ENCODE measurements at places on chromosomes 5 and 9.
A peak's percentile ranks its signal among the peaks of the same experiment; 100 is the strongest.

GRCh38 chr9:117092582-117092981, 322.3 kb downstream of the ASTN2 start:
- DNase-seq: no peak

DNA sequence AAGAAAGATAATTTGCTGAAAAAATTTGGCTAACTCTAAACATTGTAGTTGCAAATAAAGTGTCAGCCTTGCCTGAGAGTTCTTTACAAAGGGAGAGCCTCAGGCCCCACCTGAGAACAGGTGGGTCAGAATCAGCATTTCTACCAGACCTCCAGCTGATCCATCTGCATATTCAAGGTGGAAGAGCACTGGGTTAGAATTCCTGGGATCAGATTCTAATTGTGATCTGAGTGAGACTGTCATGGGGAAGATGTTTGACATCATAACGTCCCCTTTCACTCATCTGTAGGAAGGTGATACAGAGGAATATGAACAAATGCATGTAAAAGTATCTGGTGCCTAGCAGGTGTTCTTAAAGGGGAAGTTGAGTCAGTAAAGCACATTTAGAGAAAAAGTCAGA, 54.6 kb downstream of the FBXL7 start:
- no peak for DNase-seq

- no peak for DNase-seq
Observed at GRCh38 chr9:33718987-33719386, 76.4 kb upstream of the PRSS3 start.

GRCh38 chr9:85640425-85640824, 101.3 kb downstream of the AGTPBP1 start:
- peak; percentile 54 for DNase-seq

DNA sequence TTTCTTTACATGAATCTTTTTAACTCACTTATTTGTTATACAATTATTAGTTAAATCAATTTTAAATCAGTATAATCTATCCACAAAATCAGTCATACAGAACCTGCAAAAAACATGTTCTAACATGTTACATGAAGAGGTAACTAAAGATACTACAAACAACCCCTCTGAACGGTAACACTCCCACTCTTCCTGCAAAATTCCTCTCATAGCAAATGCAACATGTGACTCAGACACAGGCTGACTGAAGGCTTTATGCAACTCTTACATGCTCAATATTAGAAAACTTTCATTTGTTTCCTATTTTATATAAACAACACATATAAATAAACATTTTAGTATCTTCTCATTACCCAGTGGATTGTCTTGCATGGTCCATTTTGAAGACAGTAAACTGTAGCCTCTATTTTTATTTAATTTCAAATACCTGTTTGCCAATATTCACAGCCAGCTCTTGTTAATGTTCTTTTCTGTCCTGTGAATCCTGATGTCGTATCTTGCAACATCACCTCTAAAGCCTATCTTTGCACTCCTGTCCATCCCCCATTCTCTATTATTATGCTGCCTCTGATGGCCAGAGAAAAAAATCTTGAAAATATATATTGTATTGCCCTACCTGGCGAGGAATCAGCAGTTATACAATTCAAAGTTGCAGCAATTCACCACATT, 100.5 kb upstream of the CCDC152 start:
- DNase-seq: no peak

DNA sequence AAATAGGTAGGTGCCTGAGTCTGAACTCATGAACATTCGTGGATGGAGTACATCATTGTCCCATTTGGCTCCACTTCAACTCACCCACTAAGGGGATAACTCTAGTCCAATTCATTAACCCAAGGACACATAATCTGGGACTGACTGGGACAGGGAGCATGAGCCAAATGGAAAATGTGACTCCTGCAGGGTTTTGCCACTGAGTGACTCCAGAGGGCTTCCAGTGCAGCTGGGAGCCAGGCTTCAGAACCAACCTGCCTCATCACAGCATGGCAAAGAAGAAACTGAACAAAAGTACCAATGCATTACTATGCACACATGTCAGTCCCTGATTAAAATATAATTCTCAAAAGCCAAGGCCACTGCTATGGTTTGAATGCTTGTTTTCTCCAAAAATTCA, 159.7 kb upstream of the SNX2 start:
- DNase-seq: no peak

DNA sequence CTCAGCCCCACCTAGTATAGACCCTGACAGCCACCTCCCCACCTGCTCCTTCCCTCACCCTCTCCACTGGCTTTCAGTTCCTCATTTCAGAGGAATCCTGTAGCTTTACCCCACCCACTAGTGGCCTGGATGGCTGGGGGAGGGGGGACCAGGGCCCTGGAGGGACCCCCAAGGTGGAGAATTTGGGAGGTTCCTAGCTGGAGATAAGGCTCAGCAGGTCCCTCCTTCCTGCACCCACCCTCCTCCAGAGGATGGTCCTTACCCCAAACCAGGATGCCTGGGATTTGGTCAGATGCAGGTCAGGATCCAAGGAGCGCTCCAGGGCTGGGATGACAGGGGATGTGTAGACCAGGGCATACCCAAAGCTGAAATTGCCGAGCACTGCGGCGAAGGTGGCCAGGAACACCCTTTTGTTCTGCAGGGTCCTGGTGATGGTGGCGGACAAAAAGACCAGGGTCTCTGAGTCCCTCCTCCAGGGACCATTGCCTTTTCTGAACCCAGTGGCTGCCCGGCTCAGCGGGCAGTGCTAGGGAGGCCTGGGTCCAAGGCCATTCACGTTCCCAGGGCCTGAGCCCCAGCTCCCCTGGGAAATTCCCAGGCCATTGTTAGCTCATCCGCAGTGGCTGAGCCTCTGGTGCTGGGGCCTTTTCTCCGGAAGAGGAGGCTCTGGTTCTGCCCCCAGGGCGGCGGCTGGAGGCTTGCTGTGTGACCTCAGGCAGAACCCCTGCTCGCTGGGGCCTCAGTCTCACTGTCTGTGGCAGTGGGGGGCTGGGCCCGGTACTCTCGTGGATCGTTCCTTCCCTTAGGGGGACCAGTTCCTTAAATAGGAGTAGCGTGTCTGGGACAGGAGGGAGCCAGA, 678 bp downstream of the SLC2A6 start:
- no peak for DNase-seq

DNA sequence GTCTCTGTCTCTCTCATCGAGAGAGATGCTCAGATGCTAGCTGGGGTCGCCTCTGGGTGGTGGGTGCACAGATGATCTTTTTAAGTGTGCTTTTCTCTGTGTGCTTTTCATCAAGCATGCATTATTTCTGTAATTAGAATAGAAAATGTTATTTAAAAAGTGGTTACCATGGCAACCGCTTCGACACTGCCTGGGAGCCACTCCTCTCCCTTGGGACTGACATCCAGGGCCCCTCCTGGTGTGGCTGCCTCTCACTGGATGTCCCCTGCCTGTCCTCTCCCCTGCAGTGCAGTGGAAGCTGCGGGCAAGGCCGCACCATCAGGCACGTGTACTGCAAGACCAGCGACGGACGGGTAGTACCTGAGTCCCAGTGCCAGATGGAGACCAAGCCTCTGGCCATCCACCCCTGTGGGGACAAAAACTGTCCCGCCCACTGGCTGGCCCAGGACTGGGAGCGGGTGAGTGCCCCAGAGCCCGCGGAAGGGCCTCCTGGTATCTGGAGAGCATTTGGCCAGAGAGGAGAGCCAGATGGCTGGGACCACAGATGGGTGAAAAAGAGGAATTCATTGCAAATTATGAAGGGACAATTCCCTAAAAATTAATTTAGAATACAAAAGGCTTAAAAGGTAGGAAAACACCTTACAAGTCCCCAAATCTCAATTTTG, 34.7 kb downstream of the ADAMTSL2 start:
- no peak for DNase-seq

DNA sequence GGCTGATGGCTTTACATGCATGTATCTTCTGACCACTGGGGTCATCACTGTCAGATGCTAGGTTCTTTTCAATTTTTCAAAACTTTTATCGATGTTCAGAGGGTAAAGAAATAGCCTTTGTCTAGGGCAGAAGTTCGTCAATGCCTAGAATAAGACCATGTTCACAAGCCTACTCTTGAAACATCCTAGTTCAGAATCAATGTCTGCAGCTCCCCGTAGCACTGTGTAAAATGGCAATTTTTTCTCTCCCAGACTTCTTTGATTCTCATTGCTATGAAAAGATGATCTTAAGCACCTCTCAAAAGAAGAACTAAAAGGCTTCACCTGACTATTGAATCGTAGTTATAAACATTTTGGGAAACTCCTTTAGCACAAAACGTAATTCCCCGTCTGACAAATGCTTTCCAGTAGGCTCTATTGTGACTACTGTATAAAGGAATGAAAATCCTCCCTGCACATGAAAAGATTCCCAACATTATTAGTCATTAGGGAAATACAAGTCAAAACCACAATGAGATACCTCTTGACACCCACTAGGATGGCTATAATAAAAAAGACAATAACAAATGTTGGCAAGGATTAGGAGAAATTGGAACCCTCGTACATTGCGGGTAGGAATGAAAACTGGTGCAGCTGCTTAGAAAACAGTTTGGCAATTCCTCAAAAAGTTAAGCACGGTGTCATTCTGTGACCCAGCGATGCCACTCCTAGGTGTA, 263.5 kb downstream of the ARHGAP26 start:
- DNase-seq: no peak

GRCh38 chr9:132583584-132584304, 1.3 kb downstream of the BARHL1 start:
- no peak for DNase-seq

GRCh38 chr5:110038297-110038997, 348.7 kb downstream of the MAN2A1 start:
- DNase-seq: no peak

- no peak for DNase-seq
Observed at GRCh38 chr5:98130261-98131035, 643.0 kb upstream of the RGMB start.

GRCh38 chr9:128505414-128505765, 871 bp downstream of the GLE1 start:
- DNase-seq: no peak

GRCh38 chr5:116738615-116739261, 164.1 kb upstream of the SEMA6A start:
- DNase-seq: no peak

DNA sequence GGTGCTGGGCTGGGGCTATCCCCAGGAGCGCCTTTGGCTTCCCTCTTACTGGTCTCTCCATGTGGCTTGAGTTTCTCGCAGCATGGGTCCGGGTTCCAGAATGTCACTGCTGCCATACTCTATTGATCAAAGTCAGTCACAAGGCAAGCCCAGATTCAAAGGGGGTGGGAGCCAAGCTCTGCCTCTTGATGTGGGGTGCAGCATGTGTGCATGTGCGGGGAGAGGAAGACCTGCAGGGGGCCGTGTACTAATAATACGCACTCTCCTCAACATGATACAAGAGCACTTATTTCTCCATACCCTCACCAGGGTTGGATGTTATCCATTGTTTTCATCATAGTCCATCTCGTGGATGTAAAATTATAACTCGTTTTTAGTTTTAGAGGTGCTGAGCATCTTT, 81.2 kb downstream of the NDFIP1 start:
- DNase-seq: no peak

GRCh38 chr5:150022158-150022531, 21.6 kb downstream of the HMGXB3 start:
- DNase-seq: no peak

- DNase-seq: no peak
Observed at GRCh38 chr9:87714819-87715218, 11.1 kb upstream of the CTSL start.

DNA sequence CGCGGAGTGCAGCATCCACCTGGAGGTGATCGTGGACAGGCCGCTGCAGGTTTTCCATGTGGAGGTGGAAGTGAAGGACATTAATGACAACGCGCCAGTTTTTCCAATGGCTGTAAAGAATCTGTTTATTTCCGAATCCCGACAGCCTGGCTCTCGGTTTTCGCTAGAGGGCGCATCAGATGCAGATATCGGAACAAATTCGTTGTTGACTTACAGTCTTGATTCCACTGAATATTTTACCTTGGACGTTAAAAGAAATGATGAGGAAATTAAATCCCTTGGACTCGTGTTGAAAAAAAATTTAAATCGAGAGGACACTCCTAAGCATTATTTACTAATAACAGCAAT, 611 bp downstream of the PCDHA3 start:
- no peak for DNase-seq

- DNase-seq: no peak
Observed at GRCh38 chr5:74850789-74851425, 15.3 kb downstream of the FAM169A start.

GRCh38 chr5:41707853-41708603, 162.2 kb downstream of the OXCT1 start:
- no peak for DNase-seq

DNA sequence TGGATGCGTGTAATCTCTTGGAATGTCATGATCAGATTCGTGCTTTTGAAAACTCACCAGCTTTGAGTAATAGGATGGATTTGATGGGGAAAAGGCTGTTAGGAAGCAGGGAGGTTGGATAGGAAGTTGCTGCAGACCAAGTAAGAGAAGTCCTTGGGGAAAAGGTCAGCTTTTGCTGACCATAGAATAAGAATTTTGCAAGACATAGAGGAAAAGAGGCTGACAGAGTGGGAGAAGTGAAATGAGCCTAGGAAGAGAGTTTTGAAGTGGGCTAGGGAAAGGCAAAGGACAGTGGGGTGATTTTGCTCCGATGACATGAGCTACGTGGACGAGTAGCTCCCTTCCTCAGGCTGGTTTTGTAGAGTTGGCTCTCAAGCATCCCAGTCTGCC, 31.5 kb downstream of the RHOBTB3 start:
- DNase-seq: no peak

- no peak for DNase-seq
Observed at GRCh38 chr5:94407023-94407422, 211.4 kb downstream of the KIAA0825 start.

- no peak for DNase-seq
Observed at GRCh38 chr5:86532429-86532828, 85.3 kb upstream of the COX7C start.

DNA sequence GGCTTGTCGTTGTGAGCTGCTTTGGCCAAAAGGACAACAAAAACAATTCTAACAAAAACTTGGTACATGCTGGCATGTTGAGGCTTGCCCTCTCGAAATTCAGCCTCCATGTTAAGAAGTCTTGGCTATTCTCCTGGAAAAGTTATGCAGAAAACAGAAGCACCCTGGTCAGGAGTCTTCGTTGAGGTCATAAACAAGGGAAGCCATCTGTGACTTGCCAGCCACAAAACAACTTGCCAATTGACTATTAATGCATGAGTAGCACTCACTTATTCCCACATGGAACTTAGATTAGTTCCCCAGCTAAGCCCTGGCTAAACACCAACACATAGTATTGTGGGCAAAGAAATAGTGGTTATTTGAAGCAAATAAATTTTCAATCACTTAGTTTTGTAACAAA, 521.0 kb upstream of the CHD1 start:
- no peak for DNase-seq

GRCh38 chr9:133054966-133055365, 6.8 kb upstream of the CEL start:
- no peak for DNase-seq

DNA sequence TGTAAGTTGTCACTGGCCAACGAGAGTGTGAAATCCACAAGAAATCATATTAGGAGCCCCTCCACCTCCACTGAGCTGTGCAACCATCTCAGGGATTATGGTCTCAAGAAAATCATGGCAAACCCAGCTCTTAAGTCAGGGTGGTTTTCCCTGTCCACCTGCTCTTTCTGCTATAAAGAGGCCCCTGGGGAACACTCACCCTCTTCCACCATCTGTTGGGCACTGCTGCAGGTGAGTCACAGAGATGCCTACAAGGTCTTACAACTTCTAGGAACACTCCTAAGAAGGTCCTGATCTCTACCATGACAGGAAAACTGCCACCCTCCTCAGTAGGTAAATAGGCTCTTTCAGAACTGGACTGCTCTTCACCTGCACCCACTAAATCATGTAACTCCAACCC, 61.8 kb downstream of the DRD1 start:
- no peak for DNase-seq

GRCh38 chr5:112121258-112121657, 297.8 kb downstream of the EPB41L4A start:
- no peak for DNase-seq
